Activated naive CD4-positive, alpha-beta T cell (primary cell): ENCODE measurements at places on chromosomes 5 and 9.

DNA sequence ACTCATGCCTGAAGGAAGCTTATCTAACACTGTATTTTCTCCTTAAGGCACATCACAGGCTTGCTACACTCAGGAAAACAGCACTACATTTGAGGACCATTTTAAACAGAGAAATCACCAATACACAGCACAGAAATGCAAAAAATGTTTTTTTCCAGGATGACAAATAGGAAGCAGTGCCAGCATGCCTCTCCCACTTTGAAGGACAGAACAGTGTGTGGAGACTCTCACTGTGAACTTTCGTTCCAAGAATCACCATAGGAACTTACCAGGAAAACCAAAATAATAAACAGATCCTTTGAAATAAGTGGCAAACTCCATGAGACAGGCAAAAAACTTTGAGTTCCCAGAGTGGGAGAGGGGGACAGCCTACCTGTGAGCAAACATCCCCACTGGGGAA is 217.8 kb upstream of the MAST4 start:
- no peak for DNase-seq

GRCh38 chr9:76161541-76161940 is 232.7 kb downstream of the RFK start:
- no peak for DNase-seq

- no peak for DNase-seq
These were observed 61.4 kb upstream of the GLRX start for GRCh38 chr5:95884017-95884325.

- DNase-seq = no peak
These were observed 39.8 kb upstream of the SELENOP start for GRCh38 chr5:42851481-42851880.

- DNase-seq = no peak
These were observed 157.3 kb upstream of the ALDH1B1 start for GRCh38 chr9:38235244-38235643.

- no peak for DNase-seq
These were observed 17.5 kb downstream of the MELK start for GRCh38 chr9:36590231-36590630.

DNA sequence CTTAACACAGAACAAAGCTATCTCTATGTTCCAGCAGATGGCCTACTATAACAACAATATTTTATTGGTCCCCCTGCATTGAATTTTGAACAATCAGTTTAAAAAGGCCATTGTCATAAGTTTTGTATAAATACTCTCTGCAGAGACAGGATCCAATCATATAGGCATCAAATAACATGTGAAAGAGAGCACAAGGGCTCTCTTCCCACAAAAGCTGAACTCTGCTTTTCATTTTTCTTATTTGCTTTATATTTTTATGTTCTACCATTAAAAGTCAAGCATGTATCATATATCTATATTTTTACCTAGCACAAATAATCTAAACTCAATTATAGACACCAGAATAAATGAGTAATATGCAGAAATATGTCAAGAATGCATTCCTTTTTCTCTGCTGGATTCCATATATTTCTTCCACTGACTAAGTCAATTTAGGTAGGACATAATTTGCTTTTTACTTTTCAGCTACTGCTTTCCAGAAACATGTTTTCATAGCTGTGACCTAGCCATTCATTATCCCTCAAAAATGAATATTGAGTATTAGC is 143.6 kb downstream of the CDH9 start:
- DNase-seq = no peak

- DNase-seq = no peak
These were observed 4.8 kb upstream of the PLGRKT start for GRCh38 chr9:5442400-5443011.

DNA sequence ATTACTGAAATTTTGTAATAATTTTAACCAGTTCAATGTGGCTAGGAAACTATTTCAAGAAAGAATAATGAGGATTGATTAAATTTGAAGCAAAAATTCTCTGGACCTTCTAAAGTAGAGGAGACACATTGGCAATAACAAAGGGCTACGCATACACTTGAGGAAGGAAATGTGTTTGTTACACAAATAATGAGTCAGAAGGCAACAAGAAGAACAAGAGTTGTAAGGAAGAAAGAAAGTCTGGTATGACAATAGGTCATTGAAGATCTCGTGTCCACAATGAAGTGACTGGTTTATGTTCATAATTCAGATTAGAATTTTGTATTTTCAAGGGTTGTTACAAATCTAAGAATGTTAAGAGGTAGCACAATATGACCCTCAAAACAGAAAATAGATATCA is 25.8 kb downstream of the ST8SIA4 start:
- DNase-seq = no peak

DNA sequence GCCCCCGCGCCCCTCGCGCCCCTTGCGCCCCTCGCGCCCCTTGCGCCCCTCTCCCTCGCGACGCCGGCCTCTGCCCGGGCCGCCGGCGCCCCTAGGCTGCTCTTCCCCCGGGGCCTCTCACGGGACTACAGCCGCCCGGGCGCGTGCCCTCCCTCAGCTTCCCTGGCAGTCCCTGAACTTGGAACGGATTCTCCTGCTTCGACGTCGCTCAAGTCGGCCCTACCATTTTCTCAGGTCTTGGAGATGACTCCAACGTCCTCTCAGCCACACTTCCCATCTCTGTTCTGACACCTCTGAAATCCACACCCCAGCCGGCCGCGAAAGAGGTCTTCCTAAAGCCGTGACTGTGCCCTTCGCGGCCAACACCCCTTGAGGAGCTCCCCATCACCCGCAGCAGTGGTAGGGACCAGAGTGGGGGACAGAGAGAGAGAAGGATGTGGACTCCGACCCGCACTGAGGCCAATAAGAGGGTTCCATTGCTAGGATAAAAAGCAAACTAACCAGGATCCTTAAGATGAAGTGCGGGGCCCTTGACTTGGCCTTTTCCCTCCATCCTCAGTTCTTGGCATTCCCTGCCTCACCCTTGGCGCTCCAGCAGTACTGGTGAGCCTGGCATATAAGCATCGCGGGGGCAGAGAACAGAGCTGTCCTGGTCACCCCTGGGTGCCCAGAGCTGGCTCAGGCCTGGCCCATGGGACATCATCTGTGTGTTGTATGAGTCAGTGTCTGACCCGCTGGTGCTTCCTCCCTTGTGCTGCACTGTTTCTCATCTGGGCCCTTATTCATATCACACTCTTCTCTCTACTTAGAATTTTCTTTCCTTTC is 38.6 kb upstream of the GARNL3 start:
- DNase-seq = no peak

DNA sequence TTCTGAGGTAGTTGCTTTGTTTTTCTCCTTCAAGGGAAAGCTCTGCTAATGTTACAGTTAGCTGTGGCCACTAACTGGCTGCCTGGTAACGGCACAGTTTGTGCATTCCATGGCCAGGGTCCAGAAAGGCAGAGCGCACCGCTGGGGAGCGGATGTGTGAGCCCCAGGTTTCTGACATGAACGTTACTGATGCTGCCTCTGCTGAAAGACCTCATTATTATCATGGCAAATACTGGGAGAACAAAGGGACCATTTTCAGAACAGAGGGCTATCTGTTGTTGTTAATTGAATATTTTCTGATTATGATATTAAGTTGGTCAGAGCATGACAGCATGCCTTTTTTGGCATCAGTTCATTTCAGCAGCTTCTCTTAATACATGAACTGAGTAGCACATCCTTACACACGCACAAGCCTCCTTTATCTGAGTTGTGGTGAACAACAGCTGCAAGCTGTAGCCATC is 134.1 kb downstream of the NUDT12 start:
- DNase-seq = no peak

DNA sequence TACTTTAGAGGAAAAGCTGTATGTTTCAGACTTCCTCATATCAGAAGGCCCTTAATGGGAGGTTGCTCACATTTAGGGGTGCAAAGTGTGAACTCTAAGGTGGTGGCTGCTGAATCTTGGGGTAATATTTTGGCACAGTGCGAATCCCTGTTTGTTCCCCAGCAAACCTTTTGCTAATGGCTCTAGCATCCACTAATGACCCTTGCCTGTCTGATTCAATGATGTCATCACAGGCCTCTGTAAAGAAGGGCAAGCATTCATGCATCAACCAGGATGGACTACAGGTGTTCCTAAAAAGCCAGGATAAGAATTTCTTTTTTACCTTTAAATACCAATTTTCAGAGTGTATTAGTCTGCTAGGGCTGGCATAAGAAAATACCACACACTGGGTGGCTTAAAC is 20.4 kb downstream of the TMEM171 start:
- DNase-seq = no peak

- DNase-seq = no peak
These were observed 84.9 kb upstream of the IL7R start for GRCh38 chr5:35771839-35772238.

- no peak for DNase-seq
These were observed 14.3 kb upstream of the JADE2 start for GRCh38 chr5:134510970-134511795.

DNA sequence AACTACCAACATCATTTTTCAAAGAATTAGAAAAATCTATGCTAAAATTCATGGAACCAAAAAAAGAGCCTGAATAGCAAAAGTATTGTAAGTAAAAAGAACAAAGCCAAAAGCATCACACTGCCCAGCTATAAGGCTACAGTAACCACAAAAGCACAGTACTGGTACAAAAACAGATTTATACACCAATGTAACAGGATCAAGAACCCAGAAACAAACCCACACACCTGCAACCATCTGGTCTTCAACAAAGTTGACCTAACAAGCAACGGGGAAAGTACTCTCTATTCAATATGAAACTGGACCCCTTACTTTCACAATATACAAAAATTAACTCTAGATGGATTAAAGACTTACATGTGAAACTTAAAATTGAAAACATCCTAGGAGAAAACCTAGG is 94.2 kb upstream of the TARS1 start:
- no peak for DNase-seq

DNA sequence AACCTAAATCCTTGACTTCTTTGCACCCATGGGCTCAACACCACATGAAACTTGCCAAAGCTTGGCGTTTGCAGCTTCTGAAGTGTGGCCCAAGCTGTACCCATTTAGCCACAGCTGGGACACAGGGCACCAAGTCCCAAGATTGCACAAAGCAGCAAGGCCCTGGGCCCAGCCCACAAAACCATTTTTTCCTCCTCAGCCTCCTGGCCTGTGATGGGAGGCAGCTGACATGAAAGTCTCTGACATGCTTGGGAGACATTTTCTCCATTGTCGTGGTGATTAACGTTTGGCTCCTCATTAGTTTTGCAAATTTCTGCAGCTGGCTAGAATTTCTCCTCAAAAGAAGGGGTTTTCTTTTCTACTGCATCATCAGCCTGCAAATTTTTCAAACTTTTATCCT is 32.0 kb downstream of the ACTL7B start:
- no peak for DNase-seq

DNA sequence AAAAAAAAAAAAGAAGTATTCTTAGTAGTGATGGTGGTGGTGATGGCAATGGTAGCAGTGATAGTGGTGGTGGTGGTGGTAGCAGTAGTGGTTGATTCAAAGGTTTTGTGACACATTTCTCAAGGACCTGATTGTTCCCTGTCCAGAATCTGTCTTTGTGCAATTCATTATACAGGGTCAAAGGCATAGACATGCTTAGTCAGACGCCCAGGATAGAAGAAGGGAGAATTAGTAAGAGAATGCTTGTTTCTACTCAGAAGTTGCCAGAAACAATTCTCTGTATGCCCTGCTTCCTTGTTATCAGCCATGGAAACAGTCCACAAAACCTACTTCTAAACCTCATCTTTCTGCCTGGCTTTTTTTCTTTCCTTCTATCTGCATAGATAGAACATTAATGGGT is 89.4 kb downstream of the SLC44A1 start:
- no peak for DNase-seq

GRCh38 chr9:20788526-20789451 is 104.7 kb downstream of the FOCAD start:
- no peak for DNase-seq

- no peak for DNase-seq
These were observed 238.2 kb downstream of the PBX3 start for GRCh38 chr9:125985142-125985997.

DNA sequence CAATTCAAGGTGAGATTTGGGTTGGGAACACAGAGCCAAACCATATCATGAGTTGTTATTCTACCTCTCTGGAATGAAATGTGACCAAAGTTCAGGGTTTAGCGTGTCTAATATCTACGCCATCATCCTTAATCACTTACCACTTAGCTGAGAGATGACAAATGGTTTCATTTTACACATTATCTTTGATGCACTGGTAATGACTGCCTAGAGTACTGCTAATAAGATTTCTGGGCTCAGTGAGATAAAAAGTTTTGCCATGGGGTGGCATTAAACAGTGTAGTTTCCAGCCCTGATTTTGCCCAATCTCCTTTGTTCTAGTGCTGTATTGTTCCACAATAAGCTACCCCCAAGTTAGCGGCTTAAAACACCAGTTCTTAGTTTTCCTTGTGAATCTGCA is 367.2 kb downstream of the MLLT3 start:
- no peak for DNase-seq

- no peak for DNase-seq
These were observed 25.0 kb downstream of the SH3PXD2B start for GRCh38 chr5:172429201-172429940.

GRCh38 chr9:133103183-133103986 is 17.7 kb downstream of the RALGDS start:
- DNase-seq = peak; percentile 18

GRCh38 chr5:111518777-111519176 is 6.4 kb upstream of the STARD4 start:
- DNase-seq = no peak

DNA sequence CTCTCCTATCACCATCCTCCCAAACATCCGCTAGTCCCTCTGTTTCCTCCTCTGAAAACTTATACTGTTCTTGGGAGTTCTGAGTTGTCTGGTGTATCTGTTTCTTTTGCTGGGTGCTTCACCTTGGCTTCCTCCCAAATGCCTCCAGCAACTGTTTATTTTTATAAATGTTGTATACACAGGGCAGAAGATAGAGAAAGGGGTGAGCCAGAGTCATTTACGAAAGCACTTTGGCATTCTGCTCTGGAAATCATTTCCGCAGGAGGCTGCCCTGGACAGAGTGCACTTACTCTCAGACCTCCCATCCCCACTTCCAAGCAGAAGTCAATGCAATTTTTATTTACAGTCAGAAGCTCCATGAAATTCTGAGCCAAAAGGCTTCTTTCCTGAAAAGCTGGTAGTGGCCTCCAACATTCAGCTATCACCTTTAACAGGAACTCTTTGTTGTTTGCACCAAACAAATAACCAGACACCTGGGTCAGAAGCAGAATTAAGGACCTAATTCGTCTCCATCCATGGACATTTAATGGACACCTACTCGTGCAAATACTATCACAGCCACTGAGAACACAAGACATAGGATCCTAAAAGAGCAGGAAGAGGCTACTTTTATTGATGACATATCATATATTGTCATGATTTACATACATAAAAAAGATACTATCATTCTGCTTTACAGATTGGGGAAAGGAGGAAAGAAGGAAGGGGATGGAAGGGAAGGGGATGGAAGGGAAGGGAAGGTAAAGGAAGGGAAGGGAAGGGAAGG is 229.5 kb upstream of the PAPPA start:
- no peak for DNase-seq
